ENCODE measurements at places on chromosomes 6 and 20. TPM values are rescaled to one million over a fixed set of nuclear protein-coding genes. Genes with fewer than 3 reads are reported as not detected.

Gene CTSA
- total RNA-seq = 129 TPM

Gene CENPW
- total RNA-seq = 40.8 TPM

Gene IL17F
- total RNA-seq = not detected

Gene SLC2A10
- total RNA-seq = not detected

Gene TTK
- 18.9 TPM for total RNA-seq

Gene DEFB124
- not detected for total RNA-seq

Gene ANKEF1
- total RNA-seq = 6.8 TPM

Gene ALDH8A1
- total RNA-seq = 0.29 TPM

Gene FGD2
- not detected for total RNA-seq
